ENCODE measurements at places on chromosomes 11 and 22.

- DNase-seq, result no peak
Observed at GRCh38 chr11:62984451-62984991, at the start of gene SLC22A6. TSS of gene SLC22A6 (minus strand) at chr11:62984967. CDS start at chr11:62984690, 277 bp downstream.

DNA sequence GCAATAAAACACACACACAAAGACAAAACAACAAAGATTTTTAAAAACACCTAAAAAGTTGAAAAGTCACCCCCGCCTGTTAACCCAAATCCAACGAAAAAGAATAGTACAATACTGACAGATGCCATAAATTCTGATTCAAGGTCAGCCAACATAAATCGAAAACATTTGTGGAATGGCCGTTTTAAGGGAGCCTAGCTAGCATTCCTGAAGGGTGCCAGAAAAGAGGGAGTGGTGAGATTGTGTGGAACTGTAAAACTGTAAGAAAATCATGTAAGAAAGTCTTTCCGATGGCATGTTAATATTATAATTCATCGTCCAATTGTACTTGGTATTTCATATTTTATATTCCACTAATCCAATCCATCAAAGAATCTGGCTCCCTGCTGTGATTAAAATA is 75.1 kb downstream of the RAB38 start:
- no peak for DNase-seq

GRCh38 chr22:41308054-41308453 is 6.7 kb downstream of the ZC3H7B start:
- DNase-seq, result no peak

DNA sequence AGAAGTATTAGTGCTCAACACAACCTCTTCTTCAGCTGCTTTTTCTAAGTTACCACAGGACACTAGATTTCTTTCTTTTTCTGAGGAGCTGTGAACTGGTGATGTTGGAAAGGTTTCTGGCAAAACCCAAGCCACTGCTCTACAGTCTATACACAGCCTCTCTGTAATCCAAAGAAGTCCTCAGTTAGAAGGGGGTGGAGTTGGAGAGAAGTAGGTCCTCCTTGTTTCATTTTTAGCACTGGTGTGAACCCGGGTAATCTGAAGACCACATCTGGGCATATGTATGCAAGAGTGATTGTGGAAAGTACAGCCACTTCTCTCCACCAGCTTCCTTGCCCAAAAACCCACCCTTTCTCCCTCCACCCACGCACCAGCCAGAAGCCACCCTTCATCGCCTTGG is 1168.1 kb downstream of the LRRC4C start:
- DNase-seq, result no peak

GRCh38 chr11:94549146-94549545 is 5.4 kb downstream of the FUT4 start:
- DNase-seq, result no peak

- DNase-seq, result no peak
Observed at GRCh38 chr11:73314117-73314961, 6.3 kb downstream of the ARHGEF17 start.
